ENCODE measurements at places on chromosomes 11 and 22.
A peak's percentile ranks its signal among the peaks of the same experiment; 100 is the strongest.

GRCh38 chr11:34157163-34157562, 51.7 kb downstream of the NAT10 start:
- DNase-seq, result no peak

DNA sequence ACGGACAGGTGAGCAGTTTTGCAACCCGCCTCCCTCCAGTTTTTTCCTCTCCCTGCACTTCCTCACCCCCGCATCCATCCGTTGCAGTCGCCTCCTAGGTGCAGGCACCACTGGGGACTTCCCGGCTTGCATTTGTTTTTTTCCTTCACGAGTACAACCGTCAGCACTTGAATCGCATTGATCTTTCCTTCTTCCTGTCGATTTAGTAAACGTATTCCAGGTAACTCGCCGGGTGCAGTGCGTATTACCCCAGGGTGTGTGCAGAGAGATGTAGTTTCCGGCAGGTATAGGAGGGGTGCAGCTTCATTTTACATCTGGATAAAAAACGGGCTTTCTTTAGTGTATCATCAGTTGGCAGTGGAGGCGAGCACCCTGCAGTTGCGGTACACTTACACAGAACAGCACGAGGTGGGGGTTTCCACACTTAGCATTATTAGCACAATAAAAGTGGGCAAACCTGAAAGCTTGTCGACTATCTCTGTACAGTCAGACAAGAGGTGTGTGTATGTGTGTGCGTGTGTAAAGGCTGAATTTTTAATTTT, at the start of gene SORL1-AS1:
Gene SORL1-AS1 (minus strand): TSS at position 359 of the 542 bp plus-strand sequence.
- no peak for DNase-seq

GRCh38 chr11:131822506-131822905, 452.1 kb downstream of the NTM start:
- DNase-seq, result no peak

DNA sequence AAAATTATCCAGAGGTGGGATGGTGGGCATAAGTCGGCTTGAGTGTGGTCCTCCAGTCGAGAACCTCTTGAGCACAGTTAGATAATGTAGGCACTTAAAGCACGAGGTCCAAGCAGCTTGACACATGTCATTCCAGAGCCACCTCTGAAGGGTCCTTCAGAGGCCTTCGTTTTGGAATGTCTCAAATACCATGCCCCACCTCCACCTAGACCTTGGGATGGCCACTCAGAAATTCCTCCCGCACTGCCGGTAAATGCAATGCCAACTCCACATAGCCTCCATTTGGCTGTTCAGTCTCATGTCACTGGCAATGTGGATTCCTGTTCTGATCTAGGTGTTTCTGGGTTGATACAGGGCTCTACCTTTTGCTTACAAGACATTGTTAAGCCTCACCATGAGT, 43.9 kb downstream of the BDNF start:
- DNase-seq, result no peak

- DNase-seq, result peak; percentile 35
Measured at GRCh38 chr11:1728931-1729691, 21.3 kb downstream of the IFITM10 start.

GRCh38 chr11:71385091-71385490, 63.1 kb downstream of the DHCR7 start:
- no peak for DNase-seq

- no peak for DNase-seq
Measured at GRCh38 chr11:123594188-123594901, 60.1 kb downstream of the SCN3B start.

GRCh38 chr11:75673977-75674582, 5.2 kb upstream of the MAP6 start:
- DNase-seq, result no peak
